ENCODE measurements at places on chromosomes 12 and 14. TPM values are rescaled to one million over a fixed set of nuclear protein-coding genes. Genes with fewer than 3 reads are reported as not detected.

The SYCP3 gene
- 0.91 TPM for total RNA-seq

The FOXN4 gene
- not detected for total RNA-seq

The ABHD12B gene
- not detected for total RNA-seq

The OLR1 gene
- total RNA-seq, result not detected

DNA sequence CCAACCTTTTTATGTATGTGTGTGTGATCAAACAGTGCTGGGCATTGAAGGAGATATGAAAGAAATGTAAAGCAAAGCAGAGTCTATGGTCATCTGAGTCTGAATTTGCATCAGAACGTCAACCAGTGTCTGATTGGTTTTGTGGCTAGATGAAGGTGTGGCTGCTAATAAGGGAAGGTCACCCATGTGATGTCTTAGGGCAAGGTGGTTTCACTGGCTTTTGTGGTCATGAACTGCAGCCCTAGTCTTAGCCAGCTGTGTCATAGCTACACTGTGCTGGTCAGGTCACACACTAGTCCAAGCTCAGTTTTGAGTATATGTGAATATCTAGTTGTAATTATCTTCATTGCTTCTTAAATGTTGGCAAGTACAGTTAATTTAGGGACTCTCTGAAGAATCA, 105.8 kb downstream of the TGFB3 start:
- no peak for DNase-seq

DNA sequence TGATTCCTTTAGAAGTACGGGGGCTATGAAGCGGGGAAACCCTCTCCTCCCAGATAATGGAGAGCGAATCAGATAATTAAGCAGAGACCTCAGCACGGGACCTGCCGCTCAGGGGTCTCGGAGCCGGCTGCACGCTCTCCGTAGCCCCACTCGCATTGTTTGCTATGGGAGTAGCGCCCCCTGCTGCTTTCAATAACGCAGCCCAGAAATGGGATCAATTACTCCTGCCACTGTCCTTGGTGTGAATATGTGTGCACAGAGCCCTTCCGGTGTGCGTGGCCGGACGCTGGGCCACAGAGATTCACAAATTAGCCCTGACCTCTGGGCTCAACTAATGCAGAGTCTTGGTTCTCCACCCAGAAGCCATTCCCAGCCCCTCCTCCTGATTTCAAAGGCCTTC, 76.4 kb upstream of the TMEM132C start:
- no peak for DNase-seq

- DNase-seq, result no peak
These were observed 21.0 kb downstream of the RTN1 start for GRCh38 chr14:59849411-59850130.

GRCh38 chr14:57345106-57345505, 45.3 kb upstream of the NAA30 start:
- DNase-seq, result no peak

DNA sequence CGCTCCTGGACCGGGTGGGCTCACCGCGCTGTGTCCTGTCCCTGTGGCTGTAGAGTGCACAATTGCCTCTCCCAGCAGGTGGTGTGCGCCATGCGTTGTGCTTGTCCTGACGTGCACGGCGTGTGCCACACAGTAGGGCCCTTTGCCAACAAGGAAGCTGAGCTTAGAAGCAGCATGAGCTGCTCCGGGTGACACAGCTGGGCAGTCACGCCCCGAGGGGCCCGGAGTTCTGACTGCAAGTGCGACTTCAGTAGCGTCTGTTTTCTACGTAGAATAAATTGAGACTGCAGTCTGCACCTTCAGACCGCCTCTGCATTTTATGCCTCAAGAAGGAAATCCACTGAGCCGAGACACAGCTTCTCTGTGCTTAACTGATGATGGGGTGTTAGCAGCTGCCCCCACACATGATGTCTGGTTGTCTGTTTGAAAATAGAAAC, 81.6 kb downstream of the ADGRD1 start:
- DNase-seq, result no peak
